ENCODE measurements at places on chromosomes 3 and 15. TPM values are rescaled to one million over a fixed set of nuclear protein-coding genes. Genes with fewer than 3 reads are reported as not detected.

The C3orf22 gene
- not detected for total RNA-seq

DNA sequence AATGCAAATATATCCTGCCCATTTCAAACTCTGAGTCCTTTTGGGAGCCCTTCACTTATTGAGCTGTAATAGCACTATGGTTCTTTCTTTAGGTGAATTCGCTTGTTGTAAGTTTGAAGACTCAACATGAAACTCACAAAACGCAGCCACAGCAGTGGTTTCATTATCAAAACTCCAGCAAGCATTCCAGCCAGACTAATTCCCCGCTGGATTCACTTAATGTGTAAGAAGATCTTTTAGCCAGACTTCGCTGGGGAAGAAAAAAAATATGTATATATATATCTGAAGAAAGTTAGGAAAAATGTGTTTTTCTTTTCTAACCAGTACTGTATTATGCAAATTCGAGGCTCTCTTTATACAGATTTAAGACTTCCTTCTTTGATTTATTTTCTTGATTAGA lies 241.1 kb downstream of the WNT5A start:
- no peak for DNase-seq

- no peak for DNase-seq
These were observed 9.1 kb upstream of the GNAI2 start for GRCh38 chr3:50226888-50227389.

The BSN gene
- 0.75 TPM for total RNA-seq

DNA sequence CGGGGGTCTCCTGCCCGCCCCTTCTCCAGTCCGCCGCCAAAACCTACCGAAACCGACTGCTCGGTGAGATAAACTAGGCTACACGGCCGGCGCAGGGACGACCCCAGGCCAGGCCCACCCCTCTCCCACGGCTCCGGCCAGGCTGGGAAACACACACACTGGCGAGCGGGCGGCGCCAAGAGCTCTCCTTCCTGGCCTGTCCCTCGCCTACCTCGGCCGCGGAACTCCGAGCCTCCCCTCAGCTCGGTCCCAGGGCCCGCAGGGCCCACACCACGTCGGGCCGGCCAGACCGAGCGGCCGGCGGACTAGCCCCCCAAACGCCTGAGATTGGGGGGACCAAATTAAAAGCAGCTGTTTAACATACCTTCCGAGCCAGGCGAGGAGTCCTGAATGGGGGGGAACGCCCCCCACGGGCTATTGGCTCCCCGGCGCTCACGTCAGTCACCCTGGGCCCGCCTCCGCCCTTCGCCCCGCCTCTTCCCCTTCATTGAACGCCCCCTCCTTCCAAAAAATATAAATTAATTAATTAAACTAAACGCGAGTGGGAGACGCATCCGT lies 4.0 kb upstream of the SIN3A start:
- peak; percentile 53 for DNase-seq

The ITGA11 gene
- 193 TPM for total RNA-seq

DNA sequence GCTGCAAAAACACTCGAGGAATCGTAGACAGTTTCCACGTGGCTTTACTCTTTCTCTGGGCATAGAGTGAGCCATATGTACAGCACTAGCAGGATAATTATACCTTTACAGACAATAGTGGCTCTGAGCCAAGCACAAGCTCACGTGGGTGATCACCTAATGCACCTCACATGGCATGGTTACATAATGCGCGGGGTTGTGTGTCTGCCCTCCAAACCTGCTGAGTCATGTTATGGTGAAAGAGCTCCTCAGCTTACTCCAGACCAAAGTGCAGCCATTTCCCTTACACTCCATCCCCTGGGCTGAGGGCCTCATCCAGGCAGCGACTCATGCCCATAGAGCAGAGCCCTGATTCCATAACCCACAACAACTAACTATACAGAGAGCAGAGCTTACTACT lies 1458.4 kb upstream of the CADM2 start:
- peak; percentile 8 for DNase-seq

DNA sequence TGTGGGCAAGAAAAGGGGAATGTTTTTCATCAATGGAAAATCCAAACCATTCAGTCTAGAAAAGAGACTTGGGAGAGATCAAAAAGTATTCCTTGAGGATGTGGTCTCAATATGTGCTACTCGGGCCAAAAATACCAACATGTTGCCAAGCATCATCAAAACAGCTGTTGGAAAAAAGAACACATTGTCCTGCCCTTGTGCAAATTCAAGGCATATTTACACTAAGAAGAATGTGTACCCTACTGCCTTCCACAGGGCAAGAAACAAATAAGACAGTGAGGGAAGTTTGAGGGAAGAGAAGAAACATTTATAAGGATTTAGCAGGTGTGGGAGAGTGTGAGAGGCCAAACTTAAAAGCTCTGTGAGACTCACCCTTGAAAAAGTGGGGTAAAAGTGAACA lies 252.1 kb downstream of the NTRK3 start:
- no peak for DNase-seq

The TMEM108 gene
- total RNA-seq = 5.9 TPM

DNA sequence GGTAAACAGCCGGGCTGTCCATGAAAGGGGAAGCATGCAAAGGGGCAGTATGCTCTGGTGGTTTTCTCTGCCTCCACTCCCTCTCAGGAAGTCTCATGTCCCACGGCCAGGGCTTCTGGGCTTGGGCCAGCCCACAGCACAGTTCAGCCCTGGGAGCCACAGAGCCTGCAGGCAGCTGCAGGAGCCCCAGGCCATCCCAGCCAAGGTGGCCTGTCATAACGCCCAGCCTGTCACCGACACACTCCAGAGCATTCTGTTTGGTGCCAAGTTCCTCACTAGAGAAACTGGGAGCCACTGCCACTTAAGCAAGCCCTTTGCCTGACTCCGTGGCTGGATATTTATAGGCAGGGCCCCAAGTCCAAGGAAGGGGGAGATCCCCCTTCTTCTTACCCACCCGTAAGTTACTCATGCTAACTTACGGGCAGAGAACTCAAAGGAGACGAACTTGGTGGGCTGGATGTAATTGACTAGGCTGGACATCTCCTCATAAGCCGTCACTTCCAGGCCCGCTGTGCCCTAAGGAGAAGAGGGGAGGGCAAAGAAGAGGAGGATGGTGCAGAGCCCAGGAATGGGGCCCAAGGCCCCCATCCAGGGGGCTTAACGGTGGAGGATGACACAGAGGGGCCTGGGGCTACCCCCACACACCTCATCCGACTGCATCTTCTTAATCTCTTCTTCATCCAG lies 11.7 kb downstream of the PLCB2 start:
- DNase-seq = no peak

The GPD1L gene
- 11.0 TPM for total RNA-seq

- no peak for DNase-seq
These were observed 109.0 kb upstream of the PDZRN3 start for GRCh38 chr3:73733746-73734145.

DNA sequence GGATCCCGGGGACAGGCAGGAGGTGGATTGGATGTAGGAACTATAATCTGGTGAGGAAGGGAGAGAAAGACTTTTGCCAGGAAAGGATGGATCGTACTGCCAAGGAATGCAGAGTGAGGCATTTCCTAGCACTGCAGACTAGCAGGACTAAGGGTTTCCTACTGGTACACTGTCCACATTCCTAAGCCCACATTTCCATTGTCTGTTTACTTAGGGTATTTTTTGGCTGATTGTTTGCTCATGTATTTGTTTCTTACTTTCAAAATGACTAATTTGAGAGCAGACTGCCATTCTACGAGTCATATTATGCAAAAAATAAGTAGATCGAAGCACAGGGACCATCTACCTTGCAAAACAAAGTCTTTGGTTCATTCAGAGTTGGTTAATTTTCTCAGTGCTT lies 1029.5 kb upstream of the NR2F2 start:
- peak; percentile 72 for DNase-seq

The TXNRD3 gene
- 11.1 TPM for total RNA-seq

The MST1R gene
- total RNA-seq = 0.57 TPM

The HCN4 gene
- total RNA-seq = 2.2 TPM

GRCh38 chr3:45895686-45896468 lies 9.5 kb downstream of the CCR9 start:
- DNase-seq = no peak

GRCh38 chr15:26771578-26772153 lies 1.2 kb downstream of the GABRB3 start:
- DNase-seq = peak; percentile 2

DNA sequence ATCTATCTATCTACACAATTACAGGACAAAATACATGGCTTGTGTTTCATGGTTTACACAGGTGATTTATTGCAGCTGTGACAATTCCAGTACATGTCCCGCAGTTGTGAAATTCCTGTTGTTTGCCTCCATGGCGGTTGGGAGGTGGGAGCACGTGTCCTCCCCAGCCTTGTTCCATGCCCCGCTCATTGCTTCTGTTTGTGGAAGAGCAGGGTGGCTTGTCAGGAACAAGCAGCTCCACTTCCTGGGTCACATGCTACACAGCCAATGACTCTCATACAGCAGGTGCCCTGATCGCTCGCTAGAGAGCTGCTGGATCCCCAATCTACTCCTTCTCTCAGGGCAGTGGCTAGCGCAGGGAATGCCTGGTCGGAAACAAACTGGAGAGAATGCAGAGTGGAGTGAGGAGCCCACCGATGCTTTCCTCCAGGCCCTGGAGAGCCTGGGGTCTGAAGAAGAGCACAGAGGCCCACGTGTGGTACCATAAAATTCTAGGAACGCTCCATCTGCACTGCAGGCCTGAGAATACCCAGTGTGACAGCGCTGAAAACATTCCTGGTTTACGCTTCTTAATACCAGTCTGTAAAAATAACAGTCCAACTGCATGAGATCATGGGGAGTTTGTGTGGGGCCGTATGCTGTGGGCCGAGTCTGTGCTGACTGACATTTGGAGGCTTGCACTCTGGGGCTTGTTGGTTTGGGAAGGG lies 270.6 kb upstream of the RGMA start:
- peak; percentile 16 for DNase-seq

- no peak for DNase-seq
These were observed 39.3 kb upstream of the CEMIP start for GRCh38 chr15:80739919-80740318.

The DYNLT2B gene
- 13.0 TPM for total RNA-seq

GRCh38 chr3:32725721-32726120 lies 40.7 kb downstream of the CNOT10 start:
- no peak for DNase-seq

DNA sequence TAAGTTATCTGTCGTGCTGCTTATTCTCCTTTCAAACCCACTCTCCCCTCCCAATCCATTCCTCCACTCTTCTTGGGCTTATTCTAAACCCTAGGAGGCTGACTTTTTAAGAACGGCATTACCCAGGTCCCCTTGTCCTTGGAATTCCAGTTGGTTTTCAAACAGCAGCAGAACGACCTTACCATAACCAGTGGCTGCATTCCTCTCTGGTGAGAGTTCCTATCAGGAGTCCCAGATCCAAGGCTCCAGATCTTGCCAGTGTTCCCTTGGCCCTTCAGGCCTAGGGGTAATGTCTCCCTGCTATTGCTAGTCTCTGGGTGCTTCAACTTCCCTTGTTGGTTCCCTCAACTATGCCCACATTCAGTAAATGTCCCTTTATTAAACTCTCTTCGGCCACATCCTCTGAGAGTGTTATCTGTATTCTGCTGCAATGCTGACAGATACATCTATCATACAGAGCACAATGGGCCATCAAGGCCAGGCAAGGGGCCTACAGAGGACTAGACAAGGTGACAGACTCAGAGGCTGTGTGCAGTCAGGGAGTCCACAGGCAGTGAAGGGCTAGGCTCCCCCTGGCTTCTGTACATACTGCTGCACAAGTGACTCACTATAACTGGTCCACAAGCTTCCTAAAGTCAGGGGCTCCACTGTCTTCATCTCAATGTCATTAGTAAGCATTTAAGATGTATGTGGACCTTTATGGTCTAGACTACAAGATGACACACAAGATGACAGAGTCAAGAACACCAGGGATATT lies 10.1 kb downstream of the LYSMD2 start:
- DNase-seq = peak; percentile 43

DNA sequence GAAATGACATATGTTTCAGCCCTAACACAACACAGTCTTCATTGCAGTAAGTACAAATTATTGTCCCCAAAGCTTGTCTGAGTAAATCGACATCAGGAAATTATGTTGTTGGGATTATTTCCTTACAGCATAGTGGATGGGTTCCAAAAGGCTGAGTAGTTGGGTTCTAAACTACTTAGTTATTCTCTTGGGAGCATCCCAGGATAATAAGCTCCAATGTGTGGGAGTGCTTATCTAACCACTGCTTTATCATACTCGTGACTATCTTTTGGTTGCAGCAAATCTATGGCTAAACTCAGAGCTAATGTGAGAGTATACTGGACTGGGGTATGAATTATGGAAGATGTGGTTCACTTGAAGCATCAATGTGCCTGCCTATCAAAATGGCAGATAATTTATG lies 128.5 kb downstream of the RBMS3 start:
- peak; percentile 79 for DNase-seq

GRCh38 chr3:78174821-78175220 lies 1134.9 kb downstream of the ROBO2 start:
- DNase-seq = no peak

The SLC24A1 gene
- 10.3 TPM for total RNA-seq

- DNase-seq = no peak
These were observed 61.8 kb downstream of the NPTN start for GRCh38 chr15:73571346-73571745.

The CRTAP gene
- total RNA-seq = 144 TPM

- no peak for DNase-seq
These were observed 490.3 kb downstream of the MECOM start for GRCh38 chr3:169173231-169173630.

Measured in astrocyte (in vitro differentiated cells and primary cell).